NCI-H1930 (cell line): ENCODE measurements at places on chromosomes 3 and 15.

DNA sequence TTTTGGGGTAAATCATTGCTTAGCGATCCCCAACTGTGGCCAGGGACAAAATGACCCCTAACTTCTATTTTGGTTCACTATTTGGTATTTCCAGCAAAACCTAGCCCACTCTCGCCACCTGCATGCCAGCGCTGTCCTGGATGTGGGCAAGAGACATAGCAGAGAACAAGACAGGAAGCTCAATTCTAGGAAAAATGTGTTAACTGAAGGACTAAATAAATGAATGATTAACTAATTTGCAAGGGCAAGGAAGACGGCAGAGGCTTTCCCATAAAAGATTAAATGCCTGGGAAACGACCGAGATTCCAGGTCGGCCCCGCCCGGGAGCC, 408 bp downstream of the NICN1 start:
- no peak for DNase-seq

- DNase-seq, result no peak
Observed at GRCh38 chr3:35291471-35292236, 347.7 kb upstream of the ARPP21 start.

DNA sequence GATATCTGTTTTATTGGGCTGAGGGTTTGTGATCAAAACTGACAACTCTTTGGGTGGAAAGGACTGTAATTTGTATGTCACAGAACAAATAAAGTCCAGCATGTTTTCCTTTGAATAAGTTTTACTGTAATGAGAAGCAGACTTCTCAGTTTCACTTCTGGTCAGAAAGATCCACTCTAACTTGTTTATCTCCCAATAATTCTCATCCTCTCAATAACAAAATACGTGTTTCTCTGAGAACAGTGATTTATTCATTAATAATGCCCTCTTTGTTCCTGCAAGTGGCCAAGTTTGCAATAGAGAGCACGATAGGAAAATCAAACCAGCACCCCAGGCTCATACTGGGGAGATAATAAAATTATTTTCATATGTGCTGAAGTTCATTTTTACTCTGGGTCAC, 190.6 kb downstream of the CNTN3 start:
- DNase-seq, result no peak

DNA sequence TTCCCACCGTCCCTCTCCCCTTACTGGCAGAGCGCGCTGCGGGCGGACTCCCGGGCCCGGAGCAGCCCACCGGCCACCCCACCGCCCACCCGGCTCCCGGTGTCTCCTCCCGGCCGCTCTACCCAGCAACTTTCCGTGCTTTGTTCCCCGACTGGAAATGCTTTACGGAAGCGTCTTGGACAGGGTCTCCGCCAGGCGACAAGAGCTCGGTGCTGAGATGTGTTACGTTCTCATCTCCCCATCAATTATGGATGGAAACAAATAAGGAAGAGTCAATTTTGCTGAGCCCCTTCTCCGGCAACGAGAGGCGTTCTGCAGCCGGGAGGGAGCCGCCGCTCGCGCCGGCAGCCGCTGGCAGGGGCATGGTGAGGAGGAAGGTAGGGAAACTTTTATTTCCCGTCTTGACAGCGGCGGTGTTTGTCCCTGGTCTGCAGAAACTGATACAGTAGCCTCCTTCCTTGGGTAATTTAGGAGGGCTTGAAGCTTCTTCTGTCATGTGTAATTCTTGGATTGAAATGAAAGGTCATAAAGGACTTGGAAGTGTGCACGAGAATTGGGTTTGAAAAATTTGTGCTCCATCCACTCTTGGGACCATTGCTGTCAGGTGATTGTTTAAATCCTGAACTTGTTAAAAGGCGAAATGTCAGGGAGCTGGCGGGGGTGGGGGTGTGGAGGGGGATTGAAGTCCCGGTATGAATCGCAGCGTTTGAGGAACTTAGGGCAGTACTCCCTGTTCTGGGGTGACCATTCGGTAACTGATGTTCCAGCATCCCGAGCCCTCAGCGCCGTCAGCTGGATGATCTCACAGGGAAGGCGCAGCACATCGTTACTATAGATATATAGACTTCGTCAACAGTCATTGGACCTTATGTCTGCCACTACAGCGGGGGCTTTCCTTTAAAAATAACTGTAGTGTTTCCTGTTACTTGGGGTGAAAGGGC, 1.5 kb downstream of the SEMA6D start:
- peak; percentile 5 for DNase-seq

DNA sequence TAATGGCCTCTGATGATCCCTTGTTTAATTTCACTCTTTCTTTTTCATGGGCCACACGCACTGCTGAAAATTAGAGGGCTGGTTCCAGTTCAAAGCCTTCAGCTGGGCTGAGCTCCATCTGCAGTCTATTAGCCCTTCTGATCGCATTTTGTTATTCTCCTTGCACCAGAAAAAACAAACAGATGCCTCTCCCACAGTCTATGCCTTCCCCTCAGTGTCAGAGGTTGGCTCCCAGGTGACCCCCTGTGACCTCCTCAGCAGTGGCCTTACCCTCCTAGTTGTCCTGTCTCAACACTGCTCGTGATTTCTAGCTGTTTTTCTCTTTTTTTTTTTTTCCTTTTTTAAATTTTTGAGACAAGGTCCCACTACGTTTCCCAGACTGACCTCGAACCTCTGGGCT, 77.1 kb upstream of the PRTG start:
- DNase-seq, result no peak

DNA sequence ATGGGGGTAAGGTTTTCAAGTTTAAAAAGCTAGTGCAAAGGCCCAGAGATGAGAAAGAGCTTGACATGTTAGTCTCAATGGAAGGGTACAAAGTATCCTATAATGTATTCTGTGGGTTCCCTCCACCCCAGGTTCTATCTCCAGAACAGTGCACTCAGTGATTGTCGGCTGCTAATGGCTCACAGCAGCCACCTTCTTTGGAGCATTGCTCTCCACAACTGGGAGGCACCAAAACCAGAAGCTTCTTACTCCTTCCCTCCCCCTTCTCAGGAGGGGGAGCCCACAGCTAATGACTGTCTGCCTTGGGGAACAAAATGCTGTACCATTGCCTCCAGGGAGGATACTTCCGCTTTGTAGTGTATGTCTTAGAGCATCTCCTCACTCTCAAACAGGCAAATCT, 439.4 kb upstream of the RBMS3 start:
- DNase-seq, result no peak

- DNase-seq, result no peak
Observed at GRCh38 chr3:119469418-119470189, 841 bp downstream of the POGLUT1 start.

DNA sequence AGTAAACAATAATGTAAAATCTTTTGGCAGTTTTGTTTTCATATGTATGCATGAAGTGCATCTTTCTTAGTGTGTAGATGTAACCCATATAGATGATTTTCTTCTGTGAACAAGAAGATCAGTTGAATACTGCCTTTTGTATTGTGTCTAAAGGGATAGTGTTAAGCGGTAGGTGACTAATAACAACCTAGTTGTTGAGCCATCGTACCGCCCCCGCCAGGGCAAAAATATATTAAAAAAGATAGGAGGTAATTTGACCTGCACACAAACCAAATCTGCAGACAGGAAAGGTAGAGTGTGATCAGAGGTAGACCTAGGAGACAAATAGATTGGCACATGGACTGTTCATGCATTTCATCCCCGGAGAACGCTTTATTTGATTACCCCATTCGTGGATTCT, 3.3 kb upstream of the GMNC start:
- DNase-seq, result no peak

DNA sequence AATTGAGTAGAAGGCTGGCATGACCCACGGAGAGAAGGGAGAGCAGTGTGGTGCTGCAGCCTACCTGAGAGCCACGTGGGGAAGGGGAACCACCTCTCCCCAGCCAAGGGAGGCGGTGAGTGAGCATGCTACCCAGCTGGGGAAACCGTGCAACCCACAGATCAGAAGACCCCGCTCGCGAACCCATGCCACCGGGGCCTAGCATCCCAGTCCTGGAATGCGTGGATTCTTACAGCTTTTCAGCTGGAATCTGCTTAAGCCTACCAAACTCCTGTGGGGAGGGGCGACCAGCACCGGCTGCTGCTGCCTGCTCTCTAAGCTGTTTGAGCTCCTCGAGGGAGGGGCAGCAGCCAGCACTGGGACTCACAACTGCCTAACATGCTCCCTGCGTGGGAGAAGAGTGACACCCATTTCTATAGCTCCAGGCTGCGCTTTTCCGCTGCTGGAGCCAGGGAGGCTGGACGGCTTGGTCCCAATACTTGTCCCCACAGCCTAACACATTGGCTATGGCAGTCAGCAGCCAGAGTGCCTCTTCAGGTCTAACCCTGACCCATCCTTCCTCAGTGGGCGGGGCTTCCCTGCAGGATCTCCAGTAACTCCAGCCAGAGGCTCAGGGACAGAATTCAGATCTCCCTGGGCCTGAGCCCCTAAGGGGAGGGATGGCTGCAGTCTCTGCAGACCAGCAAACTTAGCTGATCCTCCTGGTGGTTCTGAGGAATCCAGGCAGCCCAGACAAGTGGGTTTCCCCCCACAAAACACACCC, 20.0 kb upstream of the TEX55 start:
- no peak for DNase-seq

DNA sequence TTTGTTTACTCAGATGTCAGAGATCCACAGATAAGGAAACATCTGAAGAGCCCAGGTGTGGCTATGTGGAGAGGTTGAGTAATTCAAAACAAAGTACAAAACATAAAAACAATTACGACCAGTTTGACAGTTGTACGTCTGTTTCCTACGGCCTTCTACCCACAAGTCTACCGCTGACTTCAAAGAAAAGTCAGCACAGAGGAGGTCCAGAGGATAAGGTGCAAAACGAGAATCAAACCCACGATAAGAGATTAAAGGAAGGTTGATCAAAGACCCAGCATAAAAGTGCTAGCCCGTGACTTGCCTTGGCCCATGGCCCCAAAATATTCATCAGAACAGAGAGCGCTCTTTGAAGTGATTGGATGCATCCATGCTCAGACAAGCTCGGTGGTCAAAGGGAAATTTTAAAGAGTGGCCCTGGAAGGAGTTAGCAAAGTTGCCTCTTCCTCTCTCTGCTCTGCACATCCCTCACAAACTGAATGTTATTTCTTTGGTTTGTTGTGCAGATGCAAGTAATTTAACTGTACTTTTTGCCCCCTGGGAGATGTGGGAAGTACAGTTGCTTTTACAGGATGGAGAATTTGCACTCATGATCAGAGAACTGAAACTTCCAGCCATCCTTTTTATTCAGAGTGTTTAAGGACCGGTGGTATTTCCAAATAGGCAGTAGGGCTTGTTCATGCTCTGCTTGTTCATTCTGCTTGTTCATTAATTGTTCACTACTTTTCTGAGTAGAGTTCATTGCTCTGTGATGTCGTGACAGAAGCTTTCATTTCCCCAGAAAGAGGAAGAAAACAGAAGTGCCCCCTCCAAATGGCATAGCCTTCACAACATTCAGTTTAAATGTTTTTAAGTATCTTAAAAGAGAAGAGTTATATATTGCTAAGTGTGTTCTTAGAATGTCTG, 31.1 kb downstream of the MME start:
- no peak for DNase-seq

GRCh38 chr3:100972301-100972844, 20.8 kb downstream of the ABI3BP start:
- DNase-seq, result no peak

DNA sequence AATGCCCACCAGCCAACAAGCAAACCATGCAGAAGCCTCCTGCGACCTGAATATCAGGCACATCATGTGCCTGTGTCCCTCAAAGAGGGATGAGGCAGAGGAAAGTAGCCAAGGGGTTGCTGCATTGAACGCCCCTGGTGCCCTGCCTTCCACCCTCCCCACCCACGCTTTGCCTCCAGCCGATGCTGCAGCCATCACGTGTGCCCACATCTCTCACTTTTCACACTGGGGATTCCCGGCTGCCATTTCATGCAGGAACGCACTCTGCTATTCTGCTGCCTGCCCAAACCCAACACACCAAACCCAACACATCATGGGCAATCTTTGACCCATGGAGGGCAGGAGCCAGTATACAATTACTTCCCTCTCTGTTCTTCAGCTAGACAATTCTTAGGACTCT, 462.2 kb upstream of the PROK2 start:
- DNase-seq, result no peak

DNA sequence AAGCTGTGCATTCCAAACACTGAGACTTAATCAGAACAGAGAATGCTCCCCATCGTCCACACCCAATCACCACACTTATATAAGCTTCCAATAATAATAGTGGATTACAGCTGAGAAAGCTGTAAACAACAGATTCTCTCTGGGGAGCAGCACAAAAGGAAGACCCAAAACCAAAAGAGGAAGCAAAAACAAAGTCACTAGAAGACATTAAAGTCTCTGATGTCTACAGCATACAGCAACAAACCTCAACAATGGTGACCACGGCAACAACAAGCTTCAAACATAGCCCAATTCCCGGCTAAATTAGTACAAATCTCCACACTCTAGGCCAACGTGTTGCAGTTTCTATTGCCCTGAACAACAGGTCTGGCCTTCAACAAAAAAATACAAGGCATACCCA, 37.7 kb downstream of the ZDHHC23 start:
- DNase-seq, result no peak

GRCh38 chr3:141316851-141317250, 51.5 kb upstream of the ZBTB38 start:
- DNase-seq, result no peak

- no peak for DNase-seq
Observed at GRCh38 chr15:76994971-76995945, at the start of gene PSTPIP1. Gene PSTPIP1 (plus strand): TSS chr15:76995126. CDS start chr15:76995574, 448 bp downstream.

DNA sequence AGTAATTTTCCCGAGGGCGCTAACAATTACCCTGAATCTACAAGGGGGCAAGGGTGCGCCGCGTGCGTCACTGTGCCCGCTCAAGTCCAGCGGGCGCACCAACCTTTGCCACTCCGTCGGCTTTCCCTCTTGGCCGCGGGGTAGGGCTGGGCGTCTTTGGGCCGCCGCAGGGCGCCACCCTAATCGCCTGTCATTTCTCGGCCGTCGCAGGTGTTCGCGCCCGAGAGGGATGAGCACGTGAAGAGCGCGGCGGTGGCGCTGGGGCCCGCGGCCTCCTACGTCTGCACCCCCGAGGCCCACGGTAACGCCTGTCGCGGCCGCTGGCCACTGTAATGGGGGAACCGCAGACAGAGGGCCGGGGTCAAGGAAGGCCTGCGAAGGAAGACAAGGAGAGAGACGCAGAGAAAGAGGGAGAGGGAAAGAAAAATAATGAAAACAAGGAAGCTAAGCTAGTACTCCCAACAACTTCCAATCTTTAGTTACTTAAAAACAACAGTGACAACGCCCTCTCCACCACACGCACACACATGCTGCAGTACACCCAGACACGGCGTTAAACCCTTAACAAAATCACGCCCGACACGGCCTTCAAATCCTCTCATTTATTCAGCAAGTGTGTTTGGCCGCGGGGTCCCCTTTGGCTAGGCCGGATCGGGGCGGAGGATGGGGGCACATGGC, 3.8 kb downstream of the SKOR1 start:
- DNase-seq, result no peak

GRCh38 chr3:193168931-193169330, 72.1 kb upstream of the PLAAT1 start:
- no peak for DNase-seq

- no peak for DNase-seq
Observed at GRCh38 chr3:181457190-181457589, 254.5 kb upstream of the SOX2 start.

GRCh38 chr3:107938143-107938542, 152.7 kb downstream of the CD47 start:
- DNase-seq, result no peak
